ENCODE measurements at places on chromosomes 7 and 10.

DNA sequence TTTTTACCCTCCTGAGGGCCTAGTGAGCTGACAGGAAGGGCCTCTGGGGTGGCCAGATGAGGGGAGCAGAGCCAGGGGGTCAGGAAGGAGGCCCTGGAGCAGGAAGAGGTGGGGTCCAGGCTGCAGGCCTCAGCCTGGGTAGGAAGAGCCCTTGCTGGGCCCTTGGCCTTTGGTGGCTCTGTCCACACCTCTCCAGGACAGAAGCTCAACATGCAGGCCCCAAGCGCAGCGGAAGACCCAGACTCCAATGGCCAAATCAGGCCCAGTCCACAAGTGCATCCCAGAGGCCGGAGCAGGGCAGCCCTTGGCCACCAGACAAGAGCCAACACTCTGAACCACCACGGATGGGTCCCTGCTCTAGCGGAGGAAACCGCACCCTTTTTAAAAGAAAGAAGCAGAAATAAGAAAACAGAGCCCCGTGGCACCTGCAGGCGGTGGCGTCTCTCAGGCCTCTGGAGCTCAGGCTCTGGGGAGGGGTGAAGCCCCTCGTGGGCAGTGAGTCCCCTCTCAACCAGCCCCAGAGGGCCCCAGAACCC, 52.8 kb downstream of the FOXL3 start:
- no peak for DNase-seq

DNA sequence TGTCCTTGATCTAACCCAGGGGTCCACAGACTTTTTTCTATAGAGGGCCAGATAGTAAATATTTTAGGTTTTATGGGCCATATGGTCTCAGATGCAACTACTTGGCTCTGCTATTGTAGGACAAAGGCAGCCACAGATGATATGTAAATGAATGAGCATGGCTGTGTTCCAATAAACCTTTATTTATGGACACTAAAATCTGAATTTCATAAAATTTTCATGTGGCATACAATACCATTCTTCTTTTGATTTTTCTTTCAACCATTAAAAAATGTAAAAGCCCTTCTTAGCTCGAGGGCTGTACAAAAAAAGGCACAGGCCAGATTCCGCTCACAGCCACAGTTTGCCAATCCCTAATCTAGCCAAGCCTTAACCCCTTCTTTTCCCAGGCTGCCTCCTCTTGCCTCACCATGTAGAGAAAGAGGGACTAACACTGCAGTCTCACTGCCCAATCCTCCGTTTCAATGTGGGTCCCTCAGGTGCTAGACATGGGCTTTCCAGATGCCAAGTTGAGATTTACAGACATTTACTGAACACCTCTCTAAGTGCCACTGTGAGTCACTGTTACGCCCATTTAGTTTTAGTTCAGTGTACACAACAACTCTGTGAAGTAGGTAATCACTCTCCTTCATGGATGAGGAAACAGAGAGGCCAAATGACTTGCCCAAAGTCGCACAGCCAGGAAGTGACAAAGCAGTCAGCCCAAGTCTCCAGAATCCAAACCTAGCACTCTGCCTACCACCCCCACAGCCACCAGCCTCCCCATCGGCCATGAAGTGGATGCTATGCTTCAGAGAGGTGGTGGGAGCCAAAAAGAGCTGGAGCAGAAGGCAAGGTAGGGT, 132.6 kb upstream of the PDLIM1 start:
- no peak for DNase-seq

GRCh38 chr7:44568771-44569560, 4.7 kb downstream of the DDX56 start:
- no peak for DNase-seq

GRCh38 chr7:150656047-150656446, 23.9 kb upstream of the GIMAP6 start:
- no peak for DNase-seq

GRCh38 chr10:132460071-132460470, 63.1 kb downstream of the PWWP2B start:
- DNase-seq = no peak

DNA sequence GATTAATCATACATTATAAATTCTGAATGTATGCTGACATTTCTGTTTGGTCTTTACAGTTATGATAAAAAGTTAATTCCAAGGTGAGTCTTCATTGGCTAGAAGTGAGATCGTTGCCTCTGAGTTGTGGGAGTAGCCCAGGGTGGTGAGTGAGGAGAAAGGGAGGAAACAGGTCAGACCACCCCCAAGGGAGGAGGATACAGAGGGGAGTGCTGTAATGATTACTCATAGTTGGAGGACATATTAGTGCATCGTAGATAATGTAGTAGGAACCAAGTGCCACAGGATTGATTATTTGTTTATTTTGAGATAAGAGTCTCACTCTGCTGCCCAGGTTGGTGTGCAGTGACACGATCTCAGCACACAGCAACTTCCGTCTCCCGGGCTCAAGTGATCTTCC, 672.2 kb downstream of the INHBA start:
- no peak for DNase-seq

DNA sequence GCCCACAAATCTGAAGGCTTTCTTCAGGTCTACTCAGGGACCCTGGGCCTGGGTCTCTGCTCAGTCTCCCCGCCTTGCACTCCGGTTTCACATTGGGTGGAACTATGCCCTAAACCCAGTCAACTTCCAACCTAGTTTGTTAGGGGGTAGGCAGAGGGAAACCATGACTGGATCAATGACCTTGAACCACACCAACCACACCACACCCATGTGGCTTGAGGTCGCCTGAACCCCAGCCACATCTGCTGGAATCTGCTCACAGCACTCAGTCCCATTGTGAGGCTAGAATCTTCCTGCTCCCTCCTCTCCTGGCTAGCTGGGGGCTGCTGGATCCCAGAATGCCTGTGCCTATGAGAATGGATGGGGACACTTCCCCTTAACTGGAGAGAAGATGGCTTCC, 17.9 kb downstream of the RFC2 start:
- DNase-seq = no peak

DNA sequence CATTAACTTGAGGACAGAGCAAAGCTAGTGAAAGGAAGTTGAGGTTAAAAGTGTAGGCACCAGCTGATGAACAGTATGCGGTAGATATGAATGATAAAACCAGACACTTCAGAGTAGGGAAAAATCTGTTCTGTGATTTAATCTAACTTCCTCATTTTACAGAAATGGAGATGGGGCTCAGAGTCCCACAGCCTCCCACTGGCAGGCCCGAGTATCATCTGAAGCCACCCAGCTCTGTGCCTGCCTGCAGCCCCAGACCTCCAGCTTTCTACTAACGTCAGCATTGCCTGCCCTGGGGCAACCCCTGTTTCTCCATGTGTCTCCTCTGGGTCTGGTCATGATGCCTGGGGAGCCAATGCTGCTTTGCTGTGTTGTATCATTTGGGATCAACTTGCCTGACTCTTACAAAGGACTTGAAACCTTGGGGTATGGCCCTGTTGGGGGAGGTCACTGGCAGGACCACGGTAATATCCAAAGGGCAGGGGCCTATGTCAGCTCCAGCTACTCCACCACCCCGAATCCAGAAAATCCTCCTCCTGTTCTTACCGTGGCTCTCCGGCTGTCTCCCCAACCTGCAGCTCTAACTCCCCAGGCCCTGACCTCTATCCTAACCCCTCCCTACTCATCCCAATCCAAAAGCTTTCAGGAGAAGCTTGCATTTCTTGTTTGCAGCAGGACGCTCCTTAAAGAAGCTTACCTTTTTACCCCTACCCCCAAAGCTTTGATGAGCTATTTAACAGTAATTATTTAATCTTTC, 56.2 kb upstream of the NPY start:
- DNase-seq = no peak

DNA sequence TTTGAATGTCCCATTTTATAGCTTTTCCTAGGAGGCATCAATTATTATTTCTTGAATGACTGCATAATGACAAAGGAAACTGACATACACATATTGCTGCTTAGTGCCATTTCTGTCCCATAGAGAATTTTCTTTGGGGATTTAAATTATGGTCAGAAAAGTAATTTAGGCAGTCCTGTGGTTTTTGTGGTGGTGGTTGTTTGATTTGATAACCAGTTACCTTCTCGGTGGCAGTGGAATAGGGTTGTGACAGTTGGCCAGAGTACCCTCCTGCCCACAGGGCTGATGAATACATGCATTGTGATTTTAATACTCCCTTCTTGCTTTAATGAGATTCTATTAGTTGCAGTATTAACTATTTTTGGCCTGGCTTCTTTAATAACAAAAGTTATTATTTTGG, 6.6 kb upstream of the SGCE start:
- DNase-seq = no peak

DNA sequence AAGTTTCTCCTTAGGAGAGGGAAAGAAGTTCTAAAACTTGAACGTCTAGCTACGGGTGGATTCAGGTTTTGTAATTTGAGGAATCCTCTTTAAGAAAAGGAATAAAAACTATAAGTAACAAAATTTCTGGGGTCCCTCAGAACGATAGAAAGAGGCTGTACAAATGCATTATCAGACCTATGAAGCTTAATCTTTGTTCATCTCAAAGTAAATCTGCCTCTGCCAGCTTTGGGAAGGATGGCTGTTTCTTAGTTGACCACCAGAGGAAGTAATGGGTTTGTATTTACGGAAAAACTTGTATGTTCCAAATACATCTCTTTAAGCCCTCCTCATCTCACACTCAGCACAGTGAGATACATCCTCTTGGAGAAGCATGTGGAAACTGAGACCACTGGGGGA, 864 bp downstream of the PSTK start:
- DNase-seq = peak; percentile 25

- DNase-seq = no peak
These were observed 93.9 kb downstream of the TACC2 start for GRCh38 chr10:122082616-122083477.

- DNase-seq = peak; percentile 46
These were observed 139.2 kb downstream of the USP6NL start for GRCh38 chr10:11472158-11472753.

DNA sequence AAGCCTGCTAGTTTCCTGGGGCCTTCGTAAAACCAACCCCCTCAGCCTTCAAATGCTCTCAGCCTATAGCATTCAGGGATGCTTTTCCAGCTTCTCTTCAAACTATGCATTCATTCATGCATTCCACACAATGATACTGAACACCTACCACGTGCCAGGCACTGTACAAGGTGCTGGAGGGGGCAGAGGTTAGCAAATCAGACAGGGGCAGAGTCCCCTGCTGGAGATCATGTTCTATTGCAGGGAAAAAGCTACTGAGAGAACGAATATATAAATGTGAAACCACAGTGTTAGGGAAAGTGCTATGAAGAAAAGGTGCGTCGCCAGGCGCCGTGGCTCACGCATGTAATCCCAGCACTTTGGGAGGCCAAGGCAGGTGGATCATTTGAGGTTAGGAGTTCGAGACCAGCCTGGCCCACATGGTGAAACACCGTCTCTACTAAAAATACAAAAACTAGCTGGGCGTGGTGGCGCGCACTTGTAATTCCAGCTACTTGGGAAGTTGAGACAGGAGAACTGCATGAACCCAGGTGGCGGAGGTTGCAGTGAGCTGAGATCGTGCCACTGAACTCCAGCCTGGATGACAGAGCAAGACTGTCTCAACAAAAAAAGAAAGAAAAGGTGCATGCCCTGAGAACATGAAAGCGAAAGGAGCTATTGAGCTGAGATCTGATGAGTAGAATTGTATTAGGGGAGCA, 64.6 kb upstream of the CALN1 start:
- no peak for DNase-seq

DNA sequence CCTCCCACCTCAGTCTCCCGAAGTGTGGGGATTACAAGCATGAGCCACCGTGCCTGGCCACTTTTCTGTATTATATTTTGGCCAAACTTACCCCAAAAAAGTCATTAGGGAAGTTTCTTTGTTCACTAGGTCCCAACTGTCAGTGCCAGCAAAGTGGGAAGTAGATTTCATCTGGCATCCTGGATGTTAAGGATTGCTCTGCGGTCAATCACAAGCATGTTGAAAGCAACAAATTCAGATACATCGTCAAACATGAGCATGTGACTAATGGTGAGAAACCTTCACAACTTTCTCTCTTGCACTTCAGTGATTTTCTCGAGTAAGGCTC, 14.3 kb upstream of the LRRC17 start:
- peak; percentile 94 for DNase-seq

GRCh38 chr10:59320355-59320754, 42.0 kb downstream of the FAM13C start:
- DNase-seq = no peak

DNA sequence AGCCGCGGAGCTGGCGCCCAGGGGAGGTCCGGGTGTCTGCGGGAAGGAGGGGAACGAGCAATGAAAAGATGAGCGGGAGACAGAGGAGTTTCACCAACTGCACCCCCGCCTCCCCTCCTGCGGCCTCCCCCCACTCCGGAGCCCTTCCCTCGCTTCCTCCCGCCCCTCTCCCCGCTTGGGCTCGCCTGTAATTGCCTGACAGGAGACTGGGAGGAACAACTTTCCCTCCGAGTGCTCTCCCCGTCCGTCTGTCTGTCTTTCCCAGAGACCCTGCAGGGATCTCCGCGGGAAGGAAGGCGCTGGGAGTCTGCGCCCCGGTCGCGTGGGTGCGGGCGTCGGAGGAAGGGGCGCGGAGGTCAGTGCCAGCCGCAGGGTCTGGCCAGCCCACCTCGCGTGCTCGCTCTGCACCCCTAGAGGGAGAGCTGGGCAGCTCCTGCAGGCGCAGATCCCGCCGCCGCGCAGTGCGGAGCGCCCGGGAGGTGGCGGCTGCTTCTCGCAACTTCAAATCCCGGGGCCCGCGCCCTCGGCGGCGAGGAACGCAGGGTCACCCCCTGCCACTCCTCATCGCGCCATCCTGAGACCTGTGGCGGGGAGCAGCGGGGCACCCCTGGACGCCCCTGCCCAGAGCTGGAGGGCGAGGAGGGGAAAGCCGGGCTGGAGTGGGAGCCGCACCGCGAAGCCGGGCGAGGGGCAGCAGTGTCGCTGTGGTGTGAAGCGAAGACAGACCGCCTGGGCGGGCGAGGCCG, 511 bp upstream of the NRP1 start:
- peak; percentile 51 for DNase-seq

- DNase-seq = no peak
These were observed at the start of gene GLI3 for GRCh38 chr7:42236976-42237810. GLI3 (minus strand) TSS chr7:42237209; CDS start chr7:42223253, 13,956 bp downstream.

GRCh38 chr10:45373576-45374349, at the start of gene ALOX5:
ALOX5 (plus strand) TSS chr10:45374216; CDS start chr10:45374280, 64 bp downstream.
- no peak for DNase-seq

DNA sequence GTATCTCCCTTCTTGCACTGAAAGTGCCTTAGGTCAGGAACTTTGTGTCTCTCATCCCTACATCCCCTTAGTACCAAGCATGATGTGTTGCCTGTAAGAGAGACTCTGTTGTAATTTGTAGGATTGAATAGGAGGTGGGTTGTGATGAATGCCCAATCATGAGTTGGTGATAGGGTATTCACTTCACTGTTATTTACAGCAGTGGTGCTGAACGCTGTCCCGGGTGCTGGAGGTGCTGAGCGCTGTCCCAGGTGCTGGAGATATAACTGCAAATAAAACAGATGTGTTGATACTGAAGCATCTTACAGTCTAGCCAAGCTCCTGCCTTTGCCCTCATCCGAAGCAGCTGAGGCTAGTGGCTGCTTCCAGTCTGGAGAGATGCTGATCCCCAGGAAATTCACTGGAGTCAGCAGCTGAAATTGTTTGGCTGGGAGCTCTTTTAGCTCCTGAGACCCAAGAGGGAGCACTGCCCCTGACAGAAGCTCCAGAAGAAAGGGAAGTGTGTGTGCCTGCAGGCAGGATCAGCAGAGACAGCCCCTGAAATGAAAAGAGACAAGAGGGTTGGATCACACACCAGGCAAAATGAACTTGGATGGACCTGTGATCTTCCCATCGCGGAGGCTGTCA, 183.4 kb downstream of the SORCS3 start:
- peak; percentile 25 for DNase-seq

GRCh38 chr7:137975221-137975620, 26.7 kb downstream of the CREB3L2 start:
- DNase-seq = no peak

- DNase-seq = no peak
These were observed 109.5 kb upstream of the SDK1 start for GRCh38 chr7:3191548-3191947.

GRCh38 chr7:3033136-3033535, 10.5 kb downstream of the CARD11 start:
- no peak for DNase-seq

All from AML-193 (cell line).